Activated CD4-positive, alpha-beta T cell treated with anti-CD3 and anti-CD28 coated beads, Interleukin-2, amount 10 ng/mL, durations not matched to agents 24 days and 14 days (primary cell): ENCODE measurements at places on chromosomes 16 and 17. TPM values are rescaled to one million over a fixed set of nuclear protein-coding genes. Genes with fewer than 3 reads are reported as not detected.

DNA sequence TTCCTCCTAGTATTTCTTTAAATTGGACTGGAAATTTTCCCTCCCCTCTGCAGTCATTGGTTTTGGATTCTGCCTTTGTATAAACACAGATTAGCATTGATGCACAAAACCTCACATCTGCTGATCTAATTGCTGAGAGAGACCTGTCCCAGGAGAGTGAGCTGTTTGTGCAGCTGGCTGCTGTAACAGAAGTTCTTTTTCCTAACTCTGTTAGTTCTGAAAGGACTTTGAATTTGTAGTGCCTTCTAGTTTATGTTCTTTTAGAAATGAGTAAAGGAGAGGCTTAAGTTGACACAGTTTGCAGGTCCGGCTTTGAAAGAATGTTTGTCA, 45.2 kb upstream of the KPNB1 start:
- peaks cover 9% of the 10 kb centered on the region for H3K4me1 ChIP-seq
- no peak overlapping the region for H3K27ac ChIP-seq
- H3K4me3 ChIP-seq: no peak overlapping the region
- peaks cover 55% of the 10 kb centered on the region for H3K36me3 ChIP-seq
- H3K27me3 ChIP-seq: no peaks in the 10 kb centered on the region

DNA sequence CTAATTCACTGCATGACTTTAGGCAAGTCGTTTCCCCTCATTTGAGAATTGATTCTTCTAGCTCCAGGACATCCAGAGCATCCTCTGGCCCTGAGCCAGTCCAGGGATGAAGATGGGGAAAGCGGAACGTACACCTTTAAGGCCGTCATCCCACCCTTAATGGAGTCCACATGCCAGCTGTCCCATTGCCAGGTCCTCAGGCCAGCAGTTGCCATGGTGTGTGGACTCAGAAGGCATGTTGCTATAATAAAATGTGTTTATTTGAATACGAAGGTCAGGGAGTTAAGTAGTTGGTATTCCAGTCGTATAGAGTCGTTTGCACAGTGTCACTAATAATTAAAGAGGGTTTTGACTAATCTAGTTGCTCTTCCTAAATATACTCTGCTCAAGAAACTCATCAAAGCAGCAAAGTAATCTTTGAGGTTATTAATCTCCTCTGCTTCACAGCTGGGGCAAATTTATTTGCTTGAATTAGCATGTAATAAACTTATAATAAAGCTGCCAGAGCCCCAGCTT, 30.4 kb downstream of the CCDC182 start:
- H3K4me1 ChIP-seq: no peaks in the 10 kb centered on the region
- H3K4me3 ChIP-seq: no peak overlapping the region
- H3K36me3 ChIP-seq: no peaks in the 10 kb centered on the region

- DNase-seq: no peak
- no peak overlapping the region for H3K27ac ChIP-seq
- no peaks in the 10 kb centered on the region for H3K36me3 ChIP-seq
- H3K4me3 ChIP-seq: no peak overlapping the region
These were observed 33.7 kb upstream of the HSBP1 start for GRCh38 chr16:83774066-83774465.

CAPN15 gene
- total RNA-seq: 121 and 124 TPM in 2 replicates
